Stimulated activated CD4-positive, alpha-beta T cell treated with anti-CD3 and anti-CD28 coated beads, Interleukin-4, amount 100 ng/mL, for 1 hour (primary cell): ENCODE measurements at places on chromosomes 11 and 22.

GRCh38 chr22:50218996-50219727 is 18.4 kb downstream of the SELENOO start:
- DNase-seq, result no peak

GRCh38 chr22:29821291-29822016 is 16.6 kb downstream of the ASCC2 start:
- DNase-seq, result no peak

DNA sequence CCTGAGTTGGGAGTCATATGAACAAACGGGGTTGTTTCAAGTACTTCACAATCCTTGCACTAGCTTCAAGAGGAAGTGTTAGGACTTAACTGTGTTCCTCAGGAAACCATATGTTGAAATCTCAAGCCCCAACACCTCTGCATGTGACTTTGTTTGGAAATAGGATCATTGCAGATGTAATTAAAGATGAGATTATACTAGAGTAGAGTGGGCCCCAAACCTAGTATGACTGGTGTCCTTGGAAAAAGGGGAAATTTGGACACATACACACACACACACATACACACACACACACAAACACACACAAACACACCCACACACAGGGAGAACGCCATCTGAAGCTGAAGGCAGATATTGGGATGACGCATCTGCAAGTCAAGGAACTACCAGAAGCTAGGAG is 6.4 kb upstream of the CEP295 start:
- DNase-seq, result no peak

GRCh38 chr22:49869086-49869830 is 15.6 kb downstream of the ZBED4 start:
- DNase-seq, result no peak

DNA sequence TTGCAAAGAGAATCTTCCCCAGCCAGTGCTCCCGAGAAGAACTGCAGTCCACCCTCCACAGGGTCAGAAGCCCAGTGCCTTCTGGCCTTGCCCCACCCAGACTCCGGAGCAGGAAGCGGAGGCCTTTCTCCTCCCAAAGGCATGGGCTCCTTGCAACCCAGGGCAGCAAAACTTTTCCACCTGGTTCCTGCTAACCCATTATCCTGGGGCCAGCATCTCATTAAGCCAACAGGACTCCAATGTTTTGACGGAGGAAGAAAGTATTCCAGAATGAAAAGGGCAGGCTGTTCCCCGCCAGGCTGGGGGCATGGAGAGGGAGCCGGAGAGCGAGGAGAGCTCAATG is 88.1 kb downstream of the RTL6 start:
- no peak for DNase-seq
